GM23338 (cell line): ENCODE measurements at places on chromosomes 11 and 22. TPM values are rescaled to one million over a fixed set of nuclear protein-coding genes. Genes with fewer than 3 reads are reported as not detected.

ROBO4 gene
- 0.28 TPM in 1 of 2 replicates, not detected in the other for polyA plus RNA-seq

NECTIN1 gene
- 18.7 and 19.9 TPM in 2 replicates for polyA plus RNA-seq

CRYBB3 gene
- 0.52 TPM in 1 of 2 replicates, not detected in the other for polyA plus RNA-seq

MYRF gene
- 1.9 and 2.2 TPM in 2 replicates for polyA plus RNA-seq

TNNT3 gene
- not detected in 2 replicates for polyA plus RNA-seq

MUC5AC gene
- not detected in 2 replicates for polyA plus RNA-seq

OR5D13 gene
- not detected in 2 replicates for polyA plus RNA-seq
